ENCODE measurements at places on chromosomes 4 and X.

- DNase-seq, result no peak
Measured at GRCh38 chrX:141258080-141258479, 15.8 kb upstream of the SPANXC start.

GRCh38 chr4:19791422-19792123 is 460.1 kb upstream of the SLIT2 start:
- no peak for DNase-seq

DNA sequence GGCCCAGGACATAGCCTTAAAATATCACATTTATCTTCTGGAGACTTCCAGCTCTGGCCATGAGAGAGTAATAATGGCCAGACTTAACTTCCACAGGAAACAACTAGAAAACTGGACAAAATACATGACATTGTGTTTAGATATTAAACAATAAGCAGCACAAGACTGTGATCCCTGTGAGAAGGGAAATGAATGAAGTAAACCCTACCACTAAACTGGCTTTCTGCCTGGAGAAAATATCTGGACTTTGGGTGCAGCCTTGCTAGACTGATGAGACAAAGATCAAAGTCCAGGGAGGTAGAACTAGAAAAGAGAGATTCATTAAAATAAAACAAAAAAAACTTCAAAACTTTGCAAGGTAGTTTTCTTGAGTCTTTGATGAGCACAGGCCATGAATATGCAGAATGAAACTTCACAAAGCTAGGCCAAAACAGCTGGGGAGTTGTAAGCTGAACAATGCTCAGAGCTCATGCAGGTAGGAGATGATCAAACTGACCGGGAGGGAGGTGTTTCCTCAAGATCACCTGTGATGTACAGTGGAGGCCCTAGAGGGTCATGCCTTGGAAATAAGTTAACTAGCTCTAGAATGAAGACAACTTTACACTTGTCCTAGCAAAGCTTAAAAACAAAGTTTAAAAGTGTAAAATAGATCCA is 147.0 kb upstream of the SH3RF1 start:
- DNase-seq, result no peak

DNA sequence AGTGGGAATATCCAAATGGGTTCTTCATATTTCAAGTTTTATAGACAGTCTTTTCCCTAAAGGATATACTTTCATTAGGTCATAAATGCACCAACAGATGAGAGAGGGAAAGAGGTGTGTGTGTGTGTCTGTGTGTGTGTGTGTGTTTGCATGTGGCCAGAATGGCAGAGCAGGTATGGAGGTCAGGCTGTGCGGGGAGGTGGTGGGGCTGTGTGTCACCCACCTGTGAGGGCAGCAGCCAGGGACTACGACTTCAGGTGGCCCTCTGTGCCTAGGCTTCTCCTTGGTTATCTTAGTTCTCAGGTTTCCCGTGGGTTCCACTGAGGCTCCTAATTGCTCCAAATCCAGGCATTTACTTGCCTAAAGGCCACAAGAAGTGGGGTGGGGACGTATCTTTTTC is 14.6 kb downstream of the HAND2 start:
- DNase-seq, result no peak

- DNase-seq, result no peak
Measured at GRCh38 chr4:180827232-180828009, 1415.8 kb upstream of the TENM3 start.

GRCh38 chr4:142378179-142378578 is 467.9 kb downstream of the INPP4B start:
- DNase-seq, result no peak

- DNase-seq, result no peak
Measured at GRCh38 chr4:55938481-55938880, 10.3 kb upstream of the CEP135 start.

GRCh38 chrX:86845101-86845500 is 672.5 kb upstream of the KLHL4 start:
- no peak for DNase-seq

DNA sequence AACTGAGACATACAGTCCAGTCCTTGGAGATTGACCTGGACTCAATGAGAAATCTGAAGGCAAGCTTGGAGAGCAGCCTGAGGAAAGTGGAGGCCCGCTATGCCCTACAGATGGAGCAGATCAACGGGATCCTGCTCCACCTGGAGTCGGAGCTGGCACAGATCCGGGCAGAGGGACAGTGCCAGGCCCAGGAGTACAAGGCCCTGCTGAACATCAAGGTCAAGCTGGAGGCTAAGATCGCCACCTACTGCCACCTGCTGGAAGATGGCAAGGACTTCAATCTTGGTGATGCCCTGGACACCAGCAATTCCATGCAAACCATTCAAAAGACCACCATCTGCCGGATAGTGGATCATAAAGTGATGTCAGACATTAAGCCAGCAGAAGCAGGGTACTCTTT is 20.4 kb upstream of the FRMPD3 start:
- DNase-seq, result no peak

GRCh38 chr4:24799544-24800324 is 4.4 kb downstream of the SOD3 start:
- DNase-seq, result no peak

GRCh38 chr4:83569429-83569828 is 33.5 kb downstream of the GPAT3 start:
- no peak for DNase-seq

Measured in stimulated activated CD8-positive, alpha-beta memory T cell treated with anti-CD3 and anti-CD28 coated beads, Interleukin-4, amount 100 ng/mL, for 1 hour (primary cell).